ENCODE measurements at places on chromosomes 7 and 10.
A peak's percentile ranks its signal among the peaks of the same experiment; 100 is the strongest.

DNA sequence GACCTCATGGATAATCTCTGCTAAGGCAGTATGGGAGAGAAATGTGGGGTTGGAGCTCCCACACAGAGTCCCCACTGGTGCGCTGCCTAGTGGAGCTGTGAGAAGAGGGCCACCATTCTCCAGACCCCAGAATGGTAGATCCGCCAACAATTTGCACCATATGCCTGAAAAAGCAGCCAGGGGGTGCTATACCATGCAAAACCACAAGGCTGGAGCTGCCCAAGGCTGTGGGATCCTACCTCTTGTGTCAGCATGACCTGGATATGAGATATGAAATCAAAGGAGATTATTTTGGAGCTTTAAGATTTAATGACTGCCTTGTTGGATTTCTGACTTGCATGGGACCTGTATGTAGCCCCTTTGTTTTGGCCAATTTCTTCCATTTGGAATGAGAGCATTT lies 27.0 kb upstream of the SAMD9L start:
- no peak for DNase-seq

DNA sequence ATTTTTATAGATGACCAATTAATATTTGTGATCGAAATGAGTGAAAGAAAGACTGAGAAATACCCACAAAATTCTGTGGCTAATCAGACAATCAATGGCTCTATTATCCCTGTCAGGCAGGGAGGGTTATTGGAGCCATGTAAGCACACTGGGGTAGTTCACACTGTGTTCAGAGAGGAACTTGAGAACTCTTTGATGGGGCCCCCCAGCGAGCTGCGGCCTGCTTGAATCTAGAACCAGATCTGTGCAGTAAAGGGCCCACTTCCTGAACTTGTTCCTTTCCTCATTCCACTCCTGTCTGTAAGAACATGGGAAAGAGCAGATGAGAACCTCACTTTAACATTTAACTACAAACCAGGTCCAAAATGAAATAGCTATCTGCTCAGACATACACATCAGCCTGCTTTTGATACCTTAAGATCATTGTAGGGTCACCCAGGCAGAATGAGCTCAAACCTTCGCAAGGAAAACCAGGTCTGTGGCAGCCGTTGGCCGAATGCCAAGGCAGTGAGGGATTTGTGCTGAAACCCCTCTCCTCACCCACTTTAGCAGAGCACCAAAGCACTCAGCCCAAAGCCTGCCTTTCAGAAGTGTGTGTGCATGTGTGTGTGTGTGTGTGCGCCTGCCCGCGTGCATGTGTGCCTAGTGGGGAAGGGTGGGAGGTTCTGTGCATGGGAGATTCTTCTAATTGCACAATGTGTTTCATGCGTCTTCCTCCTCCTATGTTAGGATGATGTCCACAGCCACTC lies 365.6 kb upstream of the MGMT start:
- no peak for DNase-seq

- DNase-seq, result no peak
These were observed 36.9 kb upstream of the GNA12 start for GRCh38 chr7:2880874-2881533.

GRCh38 chr7:101636822-101637623 lies 7.9 kb upstream of the MYL10 start:
- DNase-seq, result no peak

DNA sequence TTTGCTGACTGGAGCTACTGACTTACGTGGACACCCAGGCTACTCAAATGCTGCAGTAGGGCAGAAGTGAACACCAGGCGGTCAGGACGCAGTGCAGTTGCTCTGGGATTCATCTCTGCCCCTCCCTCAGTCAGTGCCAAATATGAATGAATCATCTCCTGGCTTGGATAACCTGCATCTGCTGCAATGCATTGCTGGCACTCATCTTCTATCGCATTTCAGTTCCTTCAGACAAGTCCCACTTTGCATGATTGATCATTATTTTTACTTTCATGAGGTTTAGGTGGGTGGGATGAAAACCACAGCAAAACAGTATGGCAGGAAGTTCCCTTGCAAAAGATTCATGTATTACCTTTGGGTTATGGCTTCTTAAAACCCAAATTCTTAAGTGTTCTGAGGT lies 224.6 kb upstream of the NRP1 start:
- DNase-seq, result no peak

DNA sequence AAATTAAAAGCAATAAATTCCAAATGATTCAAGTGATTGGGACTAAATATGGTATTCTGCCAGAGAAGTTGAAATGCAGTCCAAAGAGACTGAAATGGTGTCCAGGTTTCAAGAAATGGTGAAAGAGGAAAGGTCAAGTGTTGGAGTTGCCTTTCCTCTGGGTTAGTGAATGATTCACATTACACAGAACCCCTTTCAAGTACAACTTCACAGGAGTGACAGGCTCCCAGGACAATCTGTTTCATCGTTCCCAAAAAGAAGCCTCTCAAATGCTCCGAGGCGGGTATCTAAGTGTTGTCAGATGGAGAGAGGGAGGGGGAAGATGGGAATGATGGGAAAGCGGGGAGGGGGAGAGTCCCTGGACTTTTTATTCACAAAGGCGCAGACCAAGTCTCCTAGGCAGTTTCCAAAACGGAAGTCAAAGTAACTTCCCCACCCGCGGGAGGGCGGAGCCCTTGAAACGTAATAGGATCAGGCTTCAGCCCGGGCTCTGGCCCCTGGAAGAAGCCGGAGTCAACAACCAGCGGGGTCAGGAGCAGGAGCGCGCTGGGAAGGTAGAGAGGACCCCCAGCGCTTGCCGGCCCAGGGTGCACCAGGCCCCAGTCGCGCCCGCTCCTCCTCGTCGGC lies 754 bp downstream of the SLC25A13 start:
- DNase-seq, result peak; percentile 90

GRCh38 chr10:115879372-115880089 lies 393.5 kb downstream of the GFRA1 start:
- no peak for DNase-seq

DNA sequence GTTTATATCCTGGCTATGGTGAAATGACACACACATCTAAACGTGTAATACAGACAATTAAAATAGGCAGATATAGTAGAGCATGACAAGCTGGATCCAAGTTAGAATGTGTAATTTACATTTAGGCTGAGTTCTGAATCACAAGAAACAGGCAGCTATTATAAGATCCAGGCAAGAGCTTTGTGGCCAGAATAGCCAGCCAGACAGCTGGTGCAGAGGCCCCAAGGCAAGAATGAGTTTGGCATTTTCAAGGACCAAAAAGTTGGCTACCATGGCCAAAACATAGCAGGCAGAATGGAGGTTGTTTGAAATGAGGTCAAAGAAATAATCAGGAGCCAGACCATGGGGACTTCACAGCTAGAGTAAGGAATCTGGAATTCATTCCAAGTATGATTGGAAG lies 281.7 kb downstream of the MTERF1 start:
- DNase-seq, result no peak

DNA sequence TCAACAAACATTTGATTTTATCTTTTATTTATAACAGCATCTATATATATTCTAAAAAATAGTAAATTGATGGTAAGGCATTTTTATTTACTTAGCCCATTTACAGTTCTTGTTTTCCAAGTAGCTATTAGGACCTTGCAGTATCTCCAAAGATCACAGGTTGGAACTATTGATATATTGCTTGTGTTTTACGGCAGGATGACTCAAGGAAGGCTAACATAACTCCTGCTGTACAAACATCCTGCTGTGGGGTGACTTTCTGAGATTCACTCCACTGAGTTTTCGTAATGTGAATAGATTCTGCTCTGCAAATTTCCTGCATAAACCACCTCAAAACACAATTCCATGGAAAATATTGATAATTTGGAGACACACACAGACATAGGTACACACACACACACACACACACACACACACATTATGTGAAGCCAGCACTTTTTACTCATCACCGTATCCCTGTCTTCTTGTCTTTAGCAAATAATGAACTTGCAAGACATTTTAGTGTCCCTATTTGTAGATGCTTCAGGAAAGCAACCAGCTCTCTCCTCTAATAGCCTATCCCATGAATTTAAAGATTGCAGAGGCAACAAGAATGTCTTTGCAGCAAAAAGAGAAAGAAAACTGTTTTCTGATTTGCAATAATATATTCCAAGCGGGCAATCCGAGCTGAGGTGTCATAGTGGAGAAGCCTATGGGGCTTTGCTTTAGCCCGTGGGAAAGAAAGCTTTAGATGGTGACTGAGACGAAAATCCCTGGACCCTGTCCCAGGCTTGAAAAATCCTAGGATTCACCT lies 722 bp downstream of the AGR2 start:
- no peak for DNase-seq

- peak; percentile 72 for DNase-seq
These were observed at the start of gene GNG11 for GRCh38 chr7:93921607-93922566. TSS of gene GNG11 (plus strand) at chr7:93921735. CDS start at chr7:93922138, 403 bp downstream.

DNA sequence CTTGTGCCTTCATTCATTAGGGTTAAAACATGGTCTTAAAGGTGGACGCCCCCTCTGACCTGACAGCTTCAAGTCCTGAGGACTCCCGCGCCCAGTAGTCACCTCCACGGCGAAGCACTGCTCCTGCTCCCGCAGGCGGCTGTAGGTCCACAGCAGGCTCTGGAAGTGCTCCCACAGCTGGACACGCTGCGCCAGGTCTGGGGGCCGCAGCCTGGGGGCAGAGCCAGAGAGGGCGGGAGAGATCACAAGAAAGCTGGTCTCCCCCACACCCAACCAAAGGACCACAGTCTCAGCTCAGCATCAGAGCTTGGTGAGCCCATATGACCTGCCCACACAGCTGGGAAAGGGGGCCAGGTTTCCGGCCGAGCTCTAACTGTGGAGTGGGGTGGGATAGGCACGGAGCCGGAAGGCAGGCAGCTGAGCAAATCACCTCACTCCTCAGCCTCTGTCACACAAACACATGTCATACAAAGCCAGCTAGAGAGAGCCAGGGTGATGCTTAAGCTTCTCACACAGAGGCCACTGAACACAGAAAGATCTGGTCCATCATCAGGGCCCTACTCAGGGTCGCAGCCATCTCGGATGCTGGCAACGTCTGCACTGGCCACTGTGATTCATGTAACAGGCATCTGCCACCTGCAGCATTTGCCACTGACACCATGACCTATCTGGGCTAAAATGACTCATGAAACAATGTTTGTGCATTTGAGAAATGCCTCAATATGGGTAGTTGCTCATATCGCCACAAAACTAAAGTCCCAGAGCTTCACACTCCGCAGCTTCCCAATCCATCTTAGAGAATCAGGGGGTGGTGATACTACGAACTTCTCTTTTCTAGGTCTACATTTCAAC lies 12.6 kb downstream of the HPS1 start:
- DNase-seq, result no peak

- no peak for DNase-seq
These were observed 892.6 kb downstream of the XPNPEP1 start for GRCh38 chr10:109030581-109031210.

GRCh38 chr10:123165445-123166072 lies 11.4 kb downstream of the BUB3 start:
- DNase-seq, result no peak
